Activated T-cell treated with anti-CD3 and anti-CD28 coated beads, Interleukin-2, amount 50 U/mL, for 4 hours (primary cell): ENCODE measurements at places on chromosomes 16 and 17.

GRCh38 chr17:63039899-63040602 lies 74.0 kb downstream of the TANC2 start:
- no peak for DNase-seq

DNA sequence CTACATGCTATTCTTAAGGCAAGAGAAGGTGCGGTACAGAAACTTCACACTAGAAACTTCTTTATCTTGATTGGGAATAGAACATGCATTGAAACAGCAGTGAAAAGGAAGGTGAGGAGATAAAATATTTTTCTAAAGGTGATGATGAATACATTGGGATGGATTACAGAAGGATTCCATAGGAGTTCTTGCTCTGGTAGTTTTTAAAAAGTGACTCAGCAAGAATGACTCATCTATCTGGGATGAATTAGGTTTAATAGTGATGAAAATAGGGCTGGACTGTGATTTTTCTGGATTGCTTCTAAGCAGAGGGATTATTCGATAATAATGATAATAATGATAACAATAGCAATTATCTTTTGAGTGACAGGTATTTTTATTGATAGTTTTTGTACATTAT lies 65.6 kb upstream of the HS3ST4 start:
- DNase-seq: no peak

DNA sequence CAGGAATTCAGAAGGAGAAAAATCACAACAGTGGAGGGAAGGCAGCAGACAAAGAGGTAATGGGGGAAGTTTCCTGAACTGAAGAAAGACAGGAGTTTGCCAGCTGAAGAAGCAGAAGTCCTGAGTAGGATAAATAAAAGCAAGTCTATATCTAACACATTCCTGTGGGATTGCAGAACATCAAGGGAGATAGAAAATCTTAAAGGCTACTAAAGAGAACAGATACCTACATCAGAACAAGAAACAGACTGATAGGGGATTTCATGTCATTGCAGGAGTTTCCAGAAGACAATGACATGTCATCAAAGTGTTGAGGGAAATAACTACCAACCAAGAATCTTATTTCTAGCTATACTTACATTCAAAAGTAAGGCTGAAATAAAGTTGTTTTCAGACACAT lies 21.3 kb upstream of the CRYBA1 start:
- no peak for DNase-seq

- no peak for DNase-seq
Measured at GRCh38 chr16:51968749-51969148, 578.2 kb downstream of the TOX3 start.

- no peak for DNase-seq
Measured at GRCh38 chr17:6710317-6710716, 2.9 kb downstream of the SLC13A5 start.

- no peak for DNase-seq
Measured at GRCh38 chr17:27751622-27752490, 48.5 kb downstream of the NOS2 start.

GRCh38 chr16:74485916-74486315 lies 64.6 kb upstream of the CLEC18B start:
- no peak for DNase-seq

GRCh38 chr16:79638386-79638785 lies 37.8 kb upstream of the MAF start:
- DNase-seq: no peak

DNA sequence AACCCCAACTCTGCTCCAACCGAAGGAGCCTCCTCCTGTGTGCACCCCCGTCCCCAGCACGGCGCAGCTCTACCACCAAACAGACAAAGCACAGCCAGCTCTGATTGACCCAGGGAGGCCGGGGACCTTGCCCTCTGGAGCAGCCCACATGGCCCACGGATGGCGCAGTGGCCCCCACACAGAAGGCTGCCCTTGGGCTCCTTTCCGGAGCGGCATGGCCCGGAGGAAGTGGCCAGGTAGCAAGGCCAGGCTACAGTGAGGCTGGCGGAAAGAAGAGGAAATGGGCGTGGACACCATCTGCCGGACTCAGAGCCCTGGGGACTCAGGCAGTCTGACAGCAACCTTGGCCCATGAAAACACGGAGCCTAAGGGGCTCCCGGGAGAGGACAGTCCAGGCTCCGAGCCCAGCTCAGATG lies 19.9 kb upstream of the ZC3H18 start:
- no peak for DNase-seq

GRCh38 chr17:18203308-18203707 lies 19.7 kb downstream of the ALKBH5 start:
- no peak for DNase-seq

DNA sequence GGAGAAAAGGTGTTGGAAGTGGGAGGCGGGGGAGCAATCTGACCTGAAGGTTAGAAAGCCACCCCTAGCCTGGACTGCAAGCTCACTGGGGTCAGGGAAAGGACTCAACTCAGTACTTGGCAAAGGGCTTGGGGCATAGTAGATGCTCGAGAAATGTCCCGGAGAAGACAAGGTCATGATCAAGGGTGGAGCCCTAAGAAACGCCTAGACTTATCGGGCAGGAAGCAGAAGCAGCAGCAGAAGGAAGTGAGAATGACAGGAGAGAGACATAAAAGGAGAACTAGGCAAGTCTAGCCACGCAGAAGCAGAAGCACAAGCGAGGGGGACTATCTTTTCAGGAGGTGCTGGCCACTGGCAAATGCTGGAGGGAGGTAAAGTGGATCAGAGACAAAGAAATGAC lies 10.2 kb downstream of the COTL1 start:
- no peak for DNase-seq

DNA sequence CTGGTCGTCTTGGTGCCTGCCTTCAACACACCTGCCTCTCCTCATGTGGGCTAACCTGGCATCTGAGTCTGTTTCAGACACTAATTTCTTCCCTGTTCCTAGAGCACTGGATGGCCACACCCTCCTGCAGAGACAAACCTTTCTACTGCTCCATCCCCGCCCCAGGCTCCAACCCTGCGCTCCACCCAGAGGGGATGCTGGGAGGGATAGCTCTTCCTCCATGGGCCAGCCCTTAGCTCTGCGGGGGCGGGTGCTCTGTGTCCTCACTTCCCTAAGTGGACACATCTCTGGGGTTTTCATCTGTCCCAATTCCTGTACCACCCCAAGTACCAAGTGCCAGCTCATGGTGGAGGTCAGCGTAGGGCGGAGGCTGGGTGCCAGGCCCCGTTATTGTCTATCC lies 11.0 kb upstream of the CRISPLD2 start:
- DNase-seq: no peak

DNA sequence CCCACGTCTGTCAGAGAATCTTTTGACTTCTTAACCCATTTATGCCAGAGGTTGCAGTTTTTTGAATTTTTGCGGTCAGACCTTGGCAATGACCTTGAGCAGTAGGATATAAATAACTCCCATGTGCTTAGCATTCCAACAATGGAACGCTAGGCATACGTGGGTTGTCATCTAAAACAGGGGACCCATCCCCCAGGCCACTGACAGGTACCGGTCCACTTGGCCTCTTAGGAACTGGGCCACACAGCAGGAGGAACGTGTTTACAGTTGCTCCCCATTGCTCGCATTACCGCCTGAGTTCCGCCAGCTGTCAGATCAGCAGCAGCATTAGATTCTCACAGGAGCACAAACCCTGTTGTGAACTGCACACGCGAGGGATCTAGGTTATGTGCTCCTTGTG lies 76.8 kb upstream of the LGALS9 start:
- no peak for DNase-seq

GRCh38 chr17:73528679-73529078 lies 115.6 kb downstream of the SDK2 start:
- DNase-seq: no peak

DNA sequence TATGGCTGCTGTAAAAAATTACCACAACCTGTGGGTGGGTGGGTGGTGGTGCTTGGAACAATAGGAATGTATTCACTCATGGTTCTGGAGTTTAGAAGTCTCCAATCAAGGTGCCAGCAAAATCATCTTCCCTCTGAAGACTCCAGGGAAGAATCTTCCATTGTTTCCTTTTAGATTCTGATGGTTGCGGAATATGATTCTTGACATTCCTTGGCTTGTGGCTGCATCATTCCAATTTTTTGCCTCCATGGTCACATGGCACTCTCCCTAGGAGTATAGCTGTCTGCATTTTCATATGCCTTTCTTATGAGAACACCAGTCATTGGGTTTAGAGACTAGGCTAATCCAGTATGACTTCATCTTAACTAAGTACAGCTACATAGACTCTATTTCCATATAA lies 401.0 kb downstream of the HS3ST3B1 start:
- no peak for DNase-seq

DNA sequence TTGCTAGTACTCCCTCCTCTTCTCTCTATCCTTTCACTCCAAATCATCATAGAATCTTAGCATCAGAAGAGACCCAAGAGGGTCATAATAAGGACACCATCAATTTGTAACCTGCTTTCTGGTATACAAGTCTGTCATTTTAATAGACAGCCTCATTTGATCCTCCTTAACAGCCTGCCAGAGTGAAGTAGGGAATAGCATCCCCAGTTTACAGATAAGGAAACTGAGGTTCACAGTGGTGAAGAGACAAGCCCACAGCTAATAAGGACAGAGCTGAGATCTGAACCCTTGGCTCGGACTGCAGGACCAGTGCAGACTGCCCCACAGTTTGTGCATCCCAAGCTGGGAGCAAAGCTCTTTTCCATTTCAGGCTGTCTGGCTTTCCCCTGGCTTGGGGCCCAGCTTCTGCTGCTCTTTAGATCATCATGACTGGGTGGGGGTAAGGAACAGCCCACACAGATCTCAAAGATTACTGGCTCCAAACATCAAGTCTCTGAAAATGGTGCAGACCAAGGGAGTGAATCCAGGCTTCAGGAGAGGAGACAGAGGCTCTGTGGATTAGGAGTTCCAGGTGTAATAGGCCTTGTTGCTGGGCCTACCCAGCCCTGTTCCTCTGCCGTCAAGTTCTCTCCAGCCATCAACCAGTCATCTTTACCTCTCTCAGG lies 10.3 kb upstream of the IGFBP4 start:
- no peak for DNase-seq

- no peak for DNase-seq
Measured at GRCh38 chr17:79983456-79983855, 52.2 kb downstream of the TBC1D16 start.

DNA sequence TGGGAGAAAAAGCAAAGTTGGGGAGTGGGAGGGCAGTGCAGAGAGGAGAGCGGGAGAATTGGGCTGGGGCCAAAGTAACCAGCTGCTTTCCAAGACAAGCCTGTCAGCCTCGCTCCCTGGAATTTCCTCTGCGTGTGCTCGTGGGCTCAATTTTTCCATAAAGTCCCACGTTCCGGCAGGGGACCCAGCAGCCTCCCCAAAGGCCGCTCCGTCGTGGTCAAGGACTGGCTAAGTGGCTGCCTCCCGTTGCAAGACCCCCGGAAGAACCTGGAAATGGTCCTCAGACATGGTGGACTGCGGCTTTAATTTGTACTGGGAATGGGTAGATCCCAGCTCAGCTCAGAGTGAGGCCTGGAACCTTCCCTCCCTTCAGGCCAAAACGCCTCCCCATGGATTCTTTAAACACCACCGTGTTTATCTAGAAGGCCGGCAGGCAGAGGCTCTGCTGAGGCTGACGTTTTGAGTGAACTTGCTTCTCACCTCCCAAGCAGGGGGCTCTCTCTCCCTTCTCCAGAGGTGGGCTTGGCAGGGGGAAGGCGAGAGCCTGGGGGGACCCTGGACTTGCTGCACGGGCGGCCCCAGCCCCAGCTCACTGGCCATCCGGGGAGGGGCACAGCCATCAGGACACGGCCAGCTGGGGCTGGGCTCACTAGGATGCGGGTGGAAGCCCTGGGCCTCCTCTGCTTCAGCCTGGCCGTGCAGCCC lies 190.0 kb downstream of the C16orf95 start:
- DNase-seq: no peak

DNA sequence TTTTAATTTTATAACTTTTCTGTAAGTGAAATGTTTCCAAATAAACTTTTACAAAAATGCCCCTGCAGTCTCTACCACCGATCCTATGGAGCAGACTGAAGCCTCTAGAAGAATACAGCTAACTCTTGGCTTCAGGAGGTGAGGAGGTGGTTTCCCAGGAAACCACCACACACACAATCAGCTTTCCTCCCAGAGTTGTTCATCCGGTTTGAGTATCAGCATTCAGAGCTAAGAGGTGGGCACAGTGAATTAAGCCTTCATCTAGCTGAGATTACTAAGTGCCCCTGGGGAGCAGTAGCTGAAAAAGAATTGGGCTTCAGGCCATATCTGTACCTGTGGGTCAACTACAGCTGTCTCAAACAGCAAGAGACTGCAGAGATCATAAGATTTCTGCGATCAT lies 139.7 kb downstream of the AATF start:
- no peak for DNase-seq

GRCh38 chr16:3027489-3027795 lies 3.6 kb downstream of the THOC6 start:
- DNase-seq: no peak

- no peak for DNase-seq
Measured at GRCh38 chr17:34377078-34377823, 14.2 kb upstream of the CCL1 start.

GRCh38 chr16:21590287-21590686 lies 9.1 kb upstream of the METTL9 start:
- DNase-seq: no peak

DNA sequence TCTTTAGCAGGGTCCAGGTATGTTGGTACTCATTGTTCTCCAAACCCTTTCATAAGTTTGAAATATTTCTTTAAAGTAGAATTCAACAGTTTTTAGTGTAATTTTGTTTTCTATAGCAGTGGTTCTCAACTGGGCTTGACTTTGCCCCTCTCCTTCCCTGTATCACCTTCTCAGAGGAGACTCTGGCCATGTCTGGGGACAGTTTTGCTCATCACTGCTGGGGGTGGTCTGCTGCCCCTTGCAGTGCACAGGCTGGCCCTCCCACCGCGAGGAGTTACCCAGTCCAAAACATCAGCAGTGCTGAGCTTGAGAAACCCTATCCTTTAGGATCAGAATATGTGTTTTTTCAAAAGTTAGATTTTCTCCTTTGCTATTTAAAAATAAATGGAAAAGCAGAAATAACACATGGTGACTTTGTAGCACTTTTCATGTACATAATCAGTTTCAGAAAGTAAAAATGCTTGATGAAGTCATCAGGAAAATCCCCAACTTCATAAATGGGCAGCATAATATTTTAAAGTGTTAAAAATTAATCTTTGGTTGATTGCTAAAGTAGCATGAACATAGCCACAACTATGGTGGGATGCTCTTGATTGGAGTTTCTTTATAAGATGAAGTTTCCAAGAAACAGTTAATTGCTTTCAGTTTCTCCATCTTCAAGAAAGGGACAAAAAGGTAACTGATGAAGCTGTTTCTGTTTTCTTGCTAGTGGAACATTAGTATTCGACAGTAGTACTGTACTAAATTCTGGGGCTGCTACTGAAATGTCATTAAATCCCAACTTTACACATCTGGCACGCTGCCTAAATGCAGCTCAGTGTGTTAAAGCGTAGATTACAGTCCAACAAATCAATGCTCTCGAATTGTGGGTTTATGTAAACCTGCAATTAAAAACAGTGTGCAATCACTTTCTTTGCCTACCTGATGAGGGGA lies 70.3 kb downstream of the NETO2 start:
- DNase-seq: no peak

GRCh38 chr17:74779948-74780400 lies 3.8 kb upstream of the NAT9 start:
- DNase-seq: peak; percentile 36
